ENCODE measurements at places on chromosomes 5 and 9.

DNA sequence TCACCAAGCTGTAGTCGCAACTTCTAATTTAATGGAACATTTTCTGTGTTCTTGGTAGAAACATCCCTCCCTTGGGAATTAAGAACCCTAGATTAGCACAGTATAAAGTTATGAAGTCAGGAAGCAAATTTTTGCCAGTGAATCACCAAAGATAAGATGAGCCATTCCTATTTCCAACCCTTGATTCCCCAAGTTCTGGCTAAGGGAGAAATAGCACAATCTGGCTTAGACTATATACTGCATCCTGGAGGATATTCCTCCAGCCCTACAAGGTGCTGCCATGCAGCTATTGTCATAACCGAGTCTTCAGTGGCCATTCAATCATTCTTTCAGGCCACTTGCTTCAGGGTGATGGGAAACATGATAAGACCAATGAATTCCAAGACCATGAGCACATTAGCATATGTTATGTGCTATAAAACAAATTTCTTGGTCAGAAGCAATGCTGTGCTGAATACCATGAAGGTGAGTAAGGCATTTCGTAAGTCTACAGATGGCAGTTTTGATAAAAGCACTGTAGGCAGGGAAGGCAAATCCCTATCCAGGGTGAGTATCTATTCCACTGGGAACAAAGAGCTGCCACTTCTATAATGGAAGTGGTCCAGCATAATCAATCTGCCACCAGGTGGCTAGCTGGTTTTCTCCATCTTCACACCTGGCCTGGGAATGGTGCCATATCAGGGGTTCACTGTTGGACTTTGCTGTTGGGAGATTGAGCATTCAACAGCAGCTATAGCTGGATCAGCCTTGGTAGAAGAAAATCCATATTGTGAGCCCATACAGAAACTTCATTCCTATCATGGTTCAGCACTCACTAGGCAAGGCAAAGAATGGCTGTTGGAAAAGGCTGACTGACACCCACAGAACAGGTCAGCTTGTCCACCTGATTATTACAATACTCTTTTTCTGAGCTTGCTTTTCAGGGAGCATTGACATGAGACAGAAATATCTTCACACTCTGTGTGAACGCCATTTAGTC lies 19.6 kb upstream of the ARL15 start:
- DNase-seq: peak; percentile 84

DNA sequence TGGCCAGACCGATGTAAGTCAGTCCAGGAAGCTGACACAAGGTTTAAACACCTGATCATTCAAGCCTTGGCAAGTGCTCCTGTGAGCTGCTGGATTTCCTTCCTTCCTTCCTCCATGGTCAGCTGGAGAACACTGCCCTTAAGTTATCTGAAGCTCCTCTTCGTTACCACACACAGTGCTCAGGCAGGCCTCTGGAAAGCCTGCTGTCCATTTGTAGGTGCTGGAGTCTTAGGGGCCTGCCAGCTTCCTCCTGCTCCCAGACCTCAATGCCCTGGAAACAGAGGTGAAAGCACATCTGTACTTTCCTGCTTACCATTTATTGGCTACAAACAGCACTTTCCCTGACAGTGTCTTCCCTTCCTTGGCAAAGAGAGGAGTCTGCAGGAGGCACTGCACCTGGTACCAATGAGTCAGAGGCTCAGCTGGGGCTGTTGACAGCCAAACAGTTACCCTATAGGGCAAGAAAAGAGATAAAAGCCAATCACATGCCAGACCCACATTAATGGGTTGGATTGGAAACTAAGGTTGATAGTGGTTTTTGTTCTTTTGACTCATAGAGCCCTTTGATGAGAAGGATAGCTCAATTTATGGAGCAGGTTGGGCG lies 72.6 kb upstream of the PUM3 start:
- DNase-seq: no peak

DNA sequence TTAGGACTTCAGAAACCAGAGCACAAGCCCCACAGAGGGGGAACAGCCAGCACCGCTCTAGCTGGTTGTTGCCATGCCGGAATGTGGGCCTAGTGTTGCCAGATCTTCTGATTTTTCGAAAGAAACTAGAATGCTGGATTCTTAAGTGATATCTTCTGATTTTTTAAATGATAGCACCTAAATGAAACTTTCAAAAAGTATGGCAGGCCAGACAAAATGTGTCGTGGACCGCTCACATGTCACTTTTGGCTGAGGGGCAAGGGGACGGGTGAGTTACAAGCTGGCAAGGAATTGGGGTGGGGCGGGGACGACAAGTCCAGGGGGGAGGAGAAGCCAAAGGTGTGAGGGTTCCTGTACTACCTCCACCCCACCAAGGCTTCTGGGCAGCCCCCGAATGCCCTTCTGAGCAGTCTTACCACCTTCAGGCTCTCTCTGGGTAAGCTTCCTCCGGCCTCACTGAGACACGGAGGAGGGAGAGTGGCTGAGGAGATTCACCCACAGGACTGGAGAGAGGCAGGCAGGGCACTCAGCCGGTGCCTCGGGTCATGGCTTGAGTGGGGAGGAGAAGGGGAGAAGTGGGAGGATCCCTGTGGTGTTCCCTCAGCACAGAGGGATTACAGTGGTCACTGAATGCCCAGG lies 10.3 kb downstream of the B4GALT7 start:
- no peak for DNase-seq

DNA sequence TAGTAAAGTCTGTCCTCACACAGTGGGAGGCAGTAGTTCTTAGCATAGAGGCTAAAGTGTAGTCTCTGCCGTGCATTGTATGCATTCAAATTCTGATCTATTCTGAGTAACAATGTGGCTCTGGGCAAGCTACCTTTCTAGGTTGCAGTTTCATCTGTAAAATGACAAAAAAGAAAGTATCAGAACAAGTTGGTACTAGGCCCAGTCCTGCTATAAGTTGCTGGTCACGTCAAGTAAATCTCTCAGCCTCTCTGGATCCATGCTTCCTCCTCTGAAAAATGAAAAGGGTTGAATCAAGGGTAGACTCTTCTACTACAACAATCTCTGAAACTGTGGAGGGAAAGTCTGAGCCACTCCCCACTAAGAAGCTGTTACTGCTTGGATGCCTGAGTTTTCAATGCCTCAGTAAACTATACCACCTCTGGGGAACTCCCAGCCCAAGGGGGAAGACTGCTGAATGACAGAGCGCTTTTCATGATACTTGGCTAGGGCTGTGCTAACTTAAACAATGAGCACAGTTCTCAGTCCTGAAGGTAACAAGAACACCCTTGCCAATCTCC lies 34.5 kb upstream of the SPARC start:
- DNase-seq: no peak

DNA sequence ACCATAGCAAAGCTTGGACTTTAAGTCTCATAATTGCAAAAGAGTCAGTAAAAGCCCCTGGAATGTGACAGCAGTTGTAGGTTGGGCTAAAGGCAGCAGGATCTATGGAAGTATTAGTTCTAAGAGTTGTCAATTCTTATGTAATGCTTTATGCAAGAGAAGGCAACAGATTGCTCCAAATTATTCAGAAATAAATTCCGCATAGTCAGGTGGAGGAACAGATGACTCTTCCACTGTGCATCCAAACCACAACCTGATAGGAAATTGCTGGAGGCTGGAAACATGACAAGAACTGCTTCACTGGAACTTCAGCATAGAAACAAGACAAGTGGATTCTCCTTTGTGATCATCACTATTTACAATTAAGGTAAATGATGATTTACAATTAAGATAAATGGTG lies 101.0 kb downstream of the STARD4 start:
- no peak for DNase-seq

DNA sequence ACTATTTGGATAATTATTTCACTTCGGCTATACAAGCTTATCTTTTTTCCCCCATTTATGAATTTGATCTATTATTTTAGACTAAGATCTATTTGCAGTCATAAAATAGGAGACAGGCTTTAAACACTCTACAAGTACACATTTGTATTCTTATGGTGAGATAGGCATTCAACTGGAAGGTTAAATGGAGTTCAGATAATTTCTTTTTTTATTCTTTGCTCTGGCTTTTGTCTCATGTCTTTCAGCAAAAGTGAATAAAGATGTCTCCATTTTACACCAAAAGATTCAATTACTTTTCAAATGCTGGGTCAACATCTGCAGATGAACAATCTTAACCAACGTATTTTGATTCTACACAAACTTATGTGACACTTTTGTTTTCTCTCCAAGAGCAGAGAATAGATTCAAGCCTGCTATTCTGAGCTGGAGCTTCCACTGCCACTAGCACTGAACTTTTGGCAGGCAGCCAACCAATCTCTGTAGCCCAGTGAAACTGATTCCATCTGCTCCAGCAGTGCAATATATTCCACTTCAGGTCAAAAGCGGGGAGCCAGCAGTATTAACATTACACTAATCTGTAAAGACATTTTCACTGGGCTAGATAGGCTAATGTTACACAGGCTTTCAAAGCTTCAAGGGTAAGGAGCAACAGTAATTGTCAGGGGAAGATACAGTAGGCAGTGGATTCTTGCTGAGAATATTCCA lies 452.0 kb upstream of the ZNF608 start:
- no peak for DNase-seq

DNA sequence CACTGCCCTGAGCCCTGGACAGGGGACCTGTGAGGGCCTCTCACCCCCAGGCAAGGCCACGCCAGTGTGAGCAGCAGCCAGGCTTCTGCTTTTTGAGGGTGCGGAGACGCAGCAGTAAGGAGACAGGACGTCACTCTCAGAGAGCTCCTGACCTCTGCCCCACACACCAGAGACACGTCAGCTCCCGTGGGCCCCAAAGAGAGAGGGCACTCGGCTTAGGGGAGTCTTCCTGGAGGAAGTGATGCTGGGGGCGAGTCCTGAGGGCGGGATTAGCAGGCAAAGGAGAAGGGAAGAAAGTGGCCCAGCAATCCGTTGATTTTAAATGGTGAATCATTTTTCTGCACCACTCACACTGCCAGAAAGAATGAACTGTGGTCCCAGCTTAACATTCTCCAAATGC lies 24.0 kb upstream of the SLC9A3 start:
- no peak for DNase-seq

DNA sequence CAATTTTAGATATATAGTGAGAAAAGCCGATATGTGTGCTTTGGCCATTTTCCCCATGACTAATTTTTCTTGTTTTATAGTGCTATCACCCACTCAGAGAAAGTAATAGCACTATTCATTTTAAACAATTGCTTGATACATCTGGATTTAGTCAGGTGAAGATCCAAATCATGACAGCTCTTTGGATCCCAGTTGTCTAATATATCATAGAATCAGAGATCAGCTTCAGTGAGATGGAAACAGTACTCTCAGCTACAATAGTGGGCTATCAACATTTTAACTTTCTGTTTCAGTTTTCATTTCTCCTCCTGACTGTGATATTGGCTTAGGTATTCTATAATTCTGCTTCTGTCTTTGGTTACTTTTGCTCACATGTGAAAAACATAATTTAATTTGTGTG lies 38.7 kb downstream of the VCAN start:
- no peak for DNase-seq

- no peak for DNase-seq
Measured at GRCh38 chr9:114271556-114272510, 51.1 kb upstream of the ORM1 start.

DNA sequence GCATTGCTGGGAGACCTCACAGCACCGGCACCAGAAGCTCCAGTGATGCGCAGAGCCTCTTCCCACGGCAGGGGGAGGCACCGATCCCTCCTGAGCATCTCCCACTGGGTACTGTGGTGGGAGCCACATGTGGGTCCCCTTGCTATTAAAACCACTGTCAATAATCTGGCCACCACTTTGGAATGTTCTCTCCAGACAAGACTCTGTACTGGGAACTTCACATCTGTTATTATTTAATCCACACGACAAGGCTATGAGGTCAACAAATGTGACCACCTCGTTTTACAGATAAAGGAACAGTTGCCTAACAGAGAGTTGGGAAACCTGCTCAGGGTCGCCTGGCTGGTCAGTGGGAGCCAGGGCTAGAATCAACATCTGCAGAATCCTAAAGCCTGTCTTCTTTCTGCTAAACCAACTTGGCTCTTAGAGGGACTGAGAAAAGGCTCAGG lies 72.7 kb downstream of the EPB41L4B start:
- no peak for DNase-seq

DNA sequence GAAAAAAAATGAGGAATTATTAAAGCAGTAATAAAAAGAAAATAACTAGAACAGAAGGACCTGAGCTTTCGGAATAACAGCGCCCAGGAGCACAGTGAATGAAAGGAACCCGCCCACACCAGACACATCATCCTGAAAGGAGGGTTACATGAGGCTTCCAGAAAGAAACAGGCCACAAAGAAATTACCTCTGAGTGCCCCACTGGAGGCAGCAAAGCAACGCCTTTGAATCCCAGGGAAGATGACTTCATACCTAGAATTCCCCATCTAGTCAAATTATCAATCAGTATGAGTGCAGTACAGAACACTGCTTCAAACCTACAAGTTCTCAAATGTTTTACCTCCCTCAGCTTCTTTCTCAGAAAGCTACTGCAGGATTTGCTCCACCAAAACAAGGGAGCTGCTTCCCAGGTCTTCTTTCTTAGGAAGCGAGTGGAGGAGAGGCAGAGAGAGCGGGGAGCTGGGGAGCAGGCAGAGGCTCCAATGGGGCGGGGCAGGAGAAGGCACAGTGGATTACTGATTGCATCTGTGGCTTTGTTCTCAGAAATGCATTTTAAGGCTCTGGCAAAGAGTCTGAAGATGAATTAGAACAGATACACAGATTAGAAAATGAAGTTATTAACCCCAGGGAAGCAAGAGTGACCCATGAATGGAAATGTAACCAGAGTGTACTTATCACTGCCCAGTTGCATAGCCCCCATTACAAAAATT lies 87.1 kb downstream of the SEMA4D start:
- DNase-seq: no peak

DNA sequence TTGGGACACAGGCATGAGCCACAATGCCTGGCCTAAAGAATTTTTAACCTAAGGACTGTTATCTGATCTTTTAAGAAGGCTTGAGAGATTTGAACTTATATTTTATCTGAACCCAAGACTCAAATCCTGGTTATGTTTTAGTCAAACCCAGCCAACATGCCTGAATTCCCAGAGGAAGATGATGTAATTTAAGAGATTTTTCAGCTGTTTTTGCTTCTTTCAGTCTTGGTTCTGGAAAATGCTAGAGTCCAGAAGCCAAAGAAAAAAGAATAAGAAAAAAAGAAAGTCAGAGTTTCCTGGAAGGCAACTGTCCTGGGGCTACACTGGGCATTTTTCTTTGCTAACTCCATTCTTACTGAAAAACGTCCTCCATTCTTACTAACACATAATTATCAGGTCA lies 85.8 kb downstream of the SNX18 start:
- DNase-seq: no peak

DNA sequence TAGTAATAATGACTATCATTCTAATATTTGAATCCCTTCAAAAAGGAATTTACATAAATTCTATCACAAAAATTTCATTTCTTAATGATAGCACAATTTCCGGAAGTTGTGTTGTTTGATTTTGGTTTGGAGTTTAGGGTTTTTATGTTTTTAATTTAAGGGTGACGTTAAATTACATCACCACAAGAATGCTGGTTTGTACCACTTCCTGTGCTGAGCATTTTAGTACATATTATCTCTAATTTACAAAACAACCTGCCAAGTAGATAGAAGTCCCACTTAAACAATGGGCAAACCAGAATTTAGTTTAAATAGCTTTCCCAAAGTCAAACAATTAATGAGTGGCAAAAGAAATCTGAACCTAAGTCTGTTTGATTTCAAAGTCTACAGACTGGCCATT lies 63.4 kb downstream of the DENND1A start:
- no peak for DNase-seq

Measured in HS-27A (cell line).